CD4-positive, alpha-beta T cell treated with Interleukin-15 for 4 hours (primary cell): ENCODE measurements at places on chromosomes 7 and 10.

GRCh38 chr7:86950360-86950759 lies 109.1 kb downstream of the ELAPOR2 start:
- DNase-seq: no peak

GRCh38 chr10:1571587-1572237 lies 165.6 kb downstream of the ADARB2 start:
- no peak for DNase-seq

DNA sequence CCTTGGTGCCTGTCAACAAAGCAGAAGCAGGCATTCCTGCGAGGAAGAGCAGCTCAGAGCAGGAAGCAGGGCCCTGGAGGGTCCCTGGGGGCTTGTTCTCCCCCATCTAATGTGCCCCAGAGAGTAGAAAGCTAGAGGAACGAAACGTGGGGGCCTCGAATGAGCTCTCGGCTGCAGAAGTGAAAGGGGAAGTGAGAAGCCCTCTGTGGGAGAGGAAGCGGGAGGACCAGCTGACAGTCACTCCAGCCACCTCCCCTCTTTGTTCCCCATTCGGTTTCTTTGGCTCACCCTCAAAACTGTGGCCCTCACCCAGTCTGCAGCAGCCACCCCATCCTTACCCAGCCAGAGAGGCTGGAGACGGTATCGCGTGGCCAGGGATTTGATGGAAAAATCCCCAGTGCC lies 25.0 kb downstream of the C10orf105 start:
- DNase-seq: peak; percentile 39

GRCh38 chr10:25849988-25850387 lies 84.0 kb upstream of the MYO3A start:
- DNase-seq: no peak

DNA sequence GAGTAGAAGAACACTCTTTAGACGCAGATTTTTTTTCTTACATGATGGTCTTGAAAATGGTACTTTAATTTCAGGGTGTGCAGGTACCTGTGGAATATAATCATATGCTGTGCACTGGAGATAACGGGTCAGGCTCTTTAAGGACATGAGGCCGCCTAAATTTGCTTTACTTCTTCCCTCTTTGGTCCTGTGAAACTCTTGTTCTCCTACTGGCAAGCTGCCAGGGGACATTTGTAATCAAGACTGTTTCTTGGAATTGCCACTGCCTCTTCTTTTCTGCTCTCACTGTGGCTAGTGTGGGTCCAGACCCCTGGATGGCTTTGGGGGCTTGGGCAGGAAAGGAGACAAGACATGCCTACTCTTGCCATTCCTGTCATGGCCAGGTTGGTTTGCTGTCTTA lies 146.0 kb downstream of the SND1 start:
- DNase-seq: no peak

GRCh38 chr10:11300563-11300962 lies 282.9 kb downstream of the CELF2 start:
- DNase-seq: no peak

DNA sequence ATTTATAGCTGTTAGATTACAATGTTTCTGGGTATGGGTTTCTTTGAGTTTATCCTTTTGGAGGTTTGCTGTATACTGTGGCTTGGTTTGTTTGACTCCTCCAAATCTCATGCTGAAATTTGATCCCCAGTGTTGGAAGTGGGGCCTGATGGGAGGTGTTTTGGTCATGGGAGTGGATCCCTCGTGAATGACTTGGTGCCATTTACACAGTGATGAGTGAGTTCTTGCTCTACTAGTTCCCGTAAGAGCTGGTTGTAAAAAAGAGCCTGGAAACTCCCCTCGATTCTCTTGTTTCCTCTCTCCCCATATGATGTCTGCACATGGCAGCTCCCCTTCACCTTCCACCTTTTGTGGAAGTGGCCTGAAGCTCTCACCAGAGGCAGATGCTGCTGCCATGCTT lies 324.1 kb downstream of the C7orf25 start:
- no peak for DNase-seq

- no peak for DNase-seq
Measured at GRCh38 chr10:33325929-33326328, 8.5 kb downstream of the NRP1 start.

- no peak for DNase-seq
Measured at GRCh38 chr10:68327889-68328786, 3.7 kb upstream of the HNRNPH3 start.

- DNase-seq: peak; percentile 37
Measured at GRCh38 chr7:45923290-45923689, 2.2 kb upstream of the IGFBP3 start.

- DNase-seq: no peak
Measured at GRCh38 chr7:156058248-156058647, 246.0 kb upstream of the SHH start.

- no peak for DNase-seq
Measured at GRCh38 chr10:61742812-61743211, 80.1 kb downstream of the CABCOCO1 start.

- no peak for DNase-seq
Measured at GRCh38 chr7:13132314-13132713, 444.9 kb downstream of the ARL4A start.

- no peak for DNase-seq
Measured at GRCh38 chr7:105222953-105223352, 165.8 kb downstream of the SRPK2 start.

DNA sequence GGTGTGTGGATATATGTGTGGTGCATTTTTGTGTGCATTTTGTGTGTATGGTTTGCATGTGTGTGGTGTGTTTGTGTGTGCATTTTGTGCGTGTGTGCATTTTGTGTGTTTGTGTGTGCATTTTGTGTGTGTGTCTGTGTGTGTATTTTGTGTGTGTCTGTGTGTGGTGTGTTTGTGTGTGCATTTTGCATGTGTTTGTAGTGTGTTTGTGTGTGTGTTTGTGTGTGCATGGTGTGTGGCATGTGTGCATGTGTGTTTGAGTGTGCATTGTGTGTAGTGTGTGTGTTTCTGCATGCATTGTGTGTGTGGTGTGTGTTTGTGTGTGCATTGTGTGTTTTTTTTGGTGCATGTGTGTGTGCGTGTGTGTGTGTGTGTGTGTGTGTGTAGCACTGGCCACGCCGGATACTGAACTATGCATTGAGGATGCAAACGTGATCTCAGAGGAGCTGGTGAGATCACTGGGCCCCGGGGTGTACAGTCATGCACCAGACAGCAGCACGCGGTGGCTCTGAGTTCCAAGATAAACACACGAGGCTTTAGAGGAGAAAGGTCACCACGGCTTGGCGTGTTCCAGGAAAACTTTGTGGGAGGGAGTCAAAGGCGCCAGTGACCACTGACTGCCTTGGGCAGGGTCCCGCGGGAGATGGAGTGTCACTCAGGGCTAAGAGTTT lies 106.6 kb upstream of the SHH start:
- no peak for DNase-seq

GRCh38 chr10:112475575-112476218 lies 28.7 kb downstream of the VTI1A start:
- DNase-seq: no peak

DNA sequence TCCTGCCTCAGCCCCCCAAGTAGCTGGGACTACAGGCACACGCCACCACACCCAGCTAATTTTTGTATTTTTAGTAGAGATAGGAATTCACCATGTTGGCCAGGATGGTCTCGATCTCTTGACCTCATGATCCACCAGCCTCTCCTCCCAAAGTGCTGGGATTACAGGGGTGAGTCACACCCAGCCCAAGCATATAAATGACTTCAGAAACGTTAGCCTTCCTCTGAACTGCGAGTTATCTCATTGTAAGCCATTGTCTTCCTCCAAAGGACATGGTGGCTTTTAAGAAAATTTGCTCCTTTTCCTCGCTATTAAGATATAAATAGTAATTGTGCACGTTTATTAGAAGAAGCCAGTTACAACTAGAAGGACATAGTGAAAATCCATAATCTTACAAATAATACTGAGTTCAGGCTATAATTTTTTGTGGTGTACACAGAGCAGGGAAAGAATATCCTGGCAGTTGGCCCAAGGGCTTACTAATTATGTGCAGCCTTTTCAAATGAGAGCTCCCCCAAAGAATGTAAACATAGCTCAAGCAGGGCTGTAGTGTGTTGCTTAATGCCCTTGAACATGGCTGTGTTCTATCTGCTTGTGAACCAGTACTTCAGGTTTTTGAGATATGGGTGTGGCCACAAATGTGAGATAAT lies 495.8 kb downstream of the PARD3 start:
- DNase-seq: no peak

GRCh38 chr7:76358481-76359110 lies at the start of gene YWHAG:
YWHAG (minus strand) TSS chr7:76358991; CDS start chr7:76358808, 183 bp downstream.
- DNase-seq: peak; percentile 83

- no peak for DNase-seq
Measured at GRCh38 chr7:23093546-23093945, 12.0 kb upstream of the KLHL7 start.

DNA sequence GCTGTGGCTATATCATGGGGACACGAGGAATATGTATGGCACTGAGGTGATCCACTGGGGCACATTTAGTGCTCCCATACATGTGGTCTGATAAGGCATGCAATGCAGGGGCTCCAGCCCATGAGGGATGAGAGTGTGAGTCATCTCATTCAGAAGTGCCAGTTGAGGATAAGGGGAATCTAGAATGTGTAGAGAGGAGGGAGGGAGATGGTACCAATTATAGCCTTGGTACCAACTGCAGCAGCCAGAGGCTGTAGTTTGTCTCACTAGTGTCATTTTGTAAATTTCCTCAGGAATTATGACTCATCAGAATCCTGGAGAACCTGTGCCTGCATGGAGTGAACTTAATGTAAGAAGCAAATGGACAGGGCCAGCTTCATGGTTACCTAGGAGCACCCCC lies 46.2 kb downstream of the LAMB4 start:
- DNase-seq: no peak

GRCh38 chr10:134247-135131 lies 766 bp upstream of the ZMYND11 start:
- peak; percentile 23 for DNase-seq

DNA sequence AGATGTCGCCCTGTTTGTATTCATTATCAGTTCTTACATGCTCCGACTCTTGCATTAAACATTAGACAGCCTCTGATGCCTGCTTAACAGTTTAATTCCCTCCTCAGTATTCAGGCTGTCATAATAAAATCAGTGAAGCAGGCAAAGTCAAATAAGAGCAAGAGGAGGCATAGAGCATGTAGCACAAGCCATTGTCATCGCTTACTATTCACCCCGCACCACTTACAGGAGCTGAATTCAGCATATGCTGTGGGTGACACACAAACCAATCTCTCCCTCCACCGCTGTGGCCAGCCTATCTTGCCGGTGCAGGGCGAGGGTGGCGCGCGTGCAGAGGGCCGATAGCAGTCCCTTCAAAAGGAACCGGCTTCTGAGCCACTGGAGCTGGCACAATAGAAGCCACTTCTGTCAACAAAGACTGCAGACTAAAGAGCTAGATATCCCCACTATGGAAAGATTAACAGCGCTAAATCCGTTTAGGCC lies 433.2 kb upstream of the MGMT start:
- DNase-seq: no peak

GRCh38 chr7:142799437-142799835 lies 28.7 kb downstream of the PRSS2 start:
- no peak for DNase-seq

DNA sequence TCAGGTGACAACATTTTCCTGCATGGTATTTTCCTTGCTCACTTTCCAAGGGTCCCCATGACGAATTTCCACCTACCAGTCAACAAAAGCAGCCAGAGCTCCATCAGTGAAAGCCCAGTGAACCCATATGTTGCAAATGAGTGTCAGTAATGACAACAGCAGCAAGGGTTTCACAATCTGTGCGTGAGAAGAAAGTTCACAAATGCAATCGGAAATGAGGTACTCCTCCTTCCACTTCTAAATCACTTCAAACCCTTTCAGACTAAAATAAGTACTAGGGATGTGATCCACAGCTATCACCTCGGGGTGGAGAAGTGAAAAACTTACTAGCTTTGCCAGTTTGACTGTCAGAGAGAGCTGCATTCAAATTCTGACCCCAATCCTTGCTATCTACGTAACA lies 55.6 kb upstream of the BET1 start:
- no peak for DNase-seq
